ENCODE measurements at places on chromosomes 13 and 19. TPM values are rescaled to one million over a fixed set of nuclear protein-coding genes. Genes with fewer than 3 reads are reported as not detected.

The CYP2B6 gene
- not detected for total RNA-seq

The C19orf67 gene
- total RNA-seq, result not detected

The NXNL1 gene
- not detected for total RNA-seq

The GRK1 gene
- 0.11 TPM for total RNA-seq

The CASP14 gene
- not detected for total RNA-seq

The PDE4C gene
- 1.1 TPM for total RNA-seq
